T-cell (primary cell): ENCODE measurements at places on chromosomes 16 and 17. TPM values are rescaled to one million over a fixed set of nuclear protein-coding genes. Genes with fewer than 3 reads are reported as not detected.

ZNF319 gene
- 14.9 TPM for total RNA-seq

CDR2L gene
- 0.20 TPM for total RNA-seq

DRC3 gene
- total RNA-seq, result not detected

NACA2 gene
- not detected for total RNA-seq

PRAC1 gene
- total RNA-seq, result not detected

ZNF23 gene
- total RNA-seq, result 13.8 TPM

CENPV gene
- 19.4 TPM for total RNA-seq

GCGR gene
- total RNA-seq, result not detected

PRR14 gene
- 75.3 TPM for total RNA-seq

CACNG5 gene
- not detected for total RNA-seq

TXNDC11 gene
- total RNA-seq, result 49.8 TPM

C16orf92 gene
- total RNA-seq, result not detected

LITAFD gene
- not detected for total RNA-seq

TERB1 gene
- total RNA-seq, result 0.12 TPM

TMEM92 gene
- total RNA-seq, result not detected

CHTF18 gene
- total RNA-seq, result 29.6 TPM

SLC35G6 gene
- total RNA-seq, result not detected

TMIGD1 gene
- total RNA-seq, result not detected

MYCBPAP gene
- 5.3 TPM for total RNA-seq

TBC1D3C gene
- total RNA-seq, result not detected

HOXB4 gene
- total RNA-seq, result 1.4 TPM

PROCA1 gene
- total RNA-seq, result 7.6 TPM

MPV17L gene
- total RNA-seq, result 0.13 TPM

FBXW10B gene
- 0.85 TPM for total RNA-seq
